ENCODE measurements at places on chromosomes 4 and X. TPM values are rescaled to one million over a fixed set of nuclear protein-coding genes. Genes with fewer than 3 reads are reported as not detected.
A peak's percentile ranks its signal among the peaks of the same experiment; 100 is the strongest.

The CHRDL1 gene
- 0.22 TPM for total RNA-seq

The APEX2 gene
- total RNA-seq = 12.5 TPM

The CORIN gene
- total RNA-seq = 0.16 TPM

The HMGB3 gene
- total RNA-seq = 23.2 TPM

GRCh38 chr4:15410750-15411149 is 17.1 kb upstream of the C1QTNF7 start:
- no peak for DNase-seq

- no peak for DNase-seq
Measured at GRCh38 chr4:8438743-8439142, 1.8 kb downstream of the ACOX3 start.

DNA sequence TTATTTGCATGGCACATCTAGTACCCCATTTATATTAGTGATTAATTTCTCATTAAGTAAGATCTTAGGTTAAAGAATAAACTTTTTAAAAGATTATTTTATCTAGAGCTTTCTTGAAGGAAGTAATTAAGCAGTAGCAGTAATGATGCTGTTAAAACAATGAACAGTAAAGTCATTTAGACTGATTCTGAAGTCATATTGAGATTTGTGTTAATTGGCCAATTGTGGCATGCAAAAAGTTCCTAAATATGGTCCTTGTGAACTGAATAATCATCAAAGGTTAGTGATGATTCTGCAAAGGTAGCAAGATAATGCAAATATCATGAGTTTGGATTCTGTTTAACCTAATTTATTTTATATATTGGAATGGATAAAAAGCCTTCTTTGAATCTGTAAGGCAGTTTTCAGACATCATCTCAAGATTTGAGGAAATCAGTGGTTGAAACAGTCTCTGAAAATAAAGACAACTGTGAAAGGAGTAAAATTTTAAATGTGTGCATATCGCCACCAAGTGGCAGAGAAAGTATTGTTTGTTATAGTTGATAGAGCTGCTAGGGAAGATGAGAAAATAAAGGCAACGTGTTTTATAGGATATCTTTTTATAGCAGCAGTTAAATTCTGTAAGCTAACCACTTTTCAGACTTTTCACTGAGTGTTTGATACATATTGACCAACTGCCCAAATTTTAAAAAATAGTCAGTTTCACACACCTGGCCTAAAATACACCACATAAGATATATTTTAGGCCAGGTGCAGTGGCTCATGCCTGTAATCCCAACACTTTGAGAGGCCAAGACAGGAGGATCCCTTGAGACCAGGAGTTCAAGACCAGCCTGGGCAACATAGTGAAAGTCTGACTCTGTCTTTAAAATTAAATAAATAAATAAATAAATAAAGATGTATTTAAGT is 79.6 kb downstream of the CCKAR start:
- no peak for DNase-seq

GRCh38 chr4:183099537-183100297 is 660 bp downstream of the WWC2 start:
- peak; percentile 57 for DNase-seq

Measured in right lobe of liver (tissue), 6 donors.